ENCODE measurements at places on chromosomes 13 and 19.

DNA sequence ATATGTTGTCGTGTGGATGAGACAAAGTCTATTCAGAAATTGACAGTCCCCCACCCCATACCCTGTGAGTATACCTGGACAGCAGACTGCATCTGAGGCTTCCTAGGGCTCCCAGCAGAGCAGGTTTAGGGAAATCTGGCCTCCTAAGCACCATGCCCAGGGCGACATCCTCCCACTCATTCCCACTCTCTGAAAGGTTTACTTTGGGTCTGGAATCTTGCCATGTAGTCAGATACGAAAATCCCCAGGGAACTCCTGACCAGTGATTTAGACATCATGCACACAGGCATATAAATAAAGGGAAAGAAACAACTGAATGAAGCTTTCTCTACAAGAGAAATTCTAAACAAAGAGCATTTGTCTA, 717 bp upstream of the NALCN start:
- DNase-seq, result no peak

DNA sequence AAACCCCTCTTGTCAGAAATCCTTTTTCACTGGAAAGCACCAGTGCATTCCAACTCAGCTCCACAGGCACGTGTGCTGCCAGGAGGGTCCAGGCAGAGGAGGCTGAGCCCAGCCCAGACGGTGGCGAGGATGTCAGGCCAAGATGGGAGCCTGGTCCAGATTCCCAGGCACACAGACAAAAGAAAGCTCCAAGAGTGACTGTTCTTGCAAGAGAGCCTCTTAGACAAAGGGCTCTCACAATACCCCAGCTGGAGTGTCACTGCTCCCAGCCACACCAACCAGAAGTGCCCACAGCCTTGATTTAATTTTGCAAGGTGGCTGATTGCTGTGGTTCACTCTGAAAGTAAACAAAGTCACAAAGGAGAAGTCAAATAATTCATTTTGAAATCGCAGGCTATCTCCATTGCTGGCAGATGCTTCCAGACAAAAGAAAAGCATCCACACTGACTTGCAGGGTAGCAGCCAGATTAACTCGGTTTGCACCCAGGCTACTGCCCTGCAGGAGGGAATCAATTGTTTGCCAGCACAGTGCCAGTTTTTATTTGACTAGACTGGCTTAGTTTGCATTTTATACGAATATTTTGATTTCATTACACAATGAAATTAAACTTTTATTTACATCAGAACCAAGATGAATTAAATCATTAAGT, 95.1 kb downstream of the RAB20 start:
- DNase-seq, result no peak

DNA sequence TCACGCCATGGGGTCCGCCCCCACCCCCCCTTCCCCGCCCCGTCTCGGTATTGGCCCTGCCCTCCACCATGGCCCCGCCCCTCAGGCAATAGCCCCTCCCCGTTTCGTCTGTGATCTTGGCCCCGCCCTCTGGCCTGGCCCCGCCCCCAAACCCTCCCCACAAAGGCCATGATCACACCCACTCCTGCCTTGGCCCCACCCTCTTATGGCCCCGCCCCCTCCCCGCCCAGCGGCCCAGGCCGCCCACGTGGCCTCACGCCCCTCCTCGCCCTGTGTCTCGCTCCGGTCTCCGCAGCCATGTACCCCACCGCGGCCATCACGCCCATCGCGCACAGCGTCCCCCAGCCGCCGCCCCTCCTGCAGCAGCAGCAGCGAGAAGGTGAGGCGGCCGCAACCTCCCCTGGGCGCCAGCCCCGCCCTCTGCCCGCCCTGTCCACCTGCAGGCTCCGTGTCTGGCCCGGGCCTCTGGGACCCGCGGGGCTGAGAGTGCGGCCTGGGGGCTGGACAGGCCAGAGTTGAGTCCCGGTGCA, 61.3 kb downstream of the CELF5 start:
- no peak for DNase-seq

DNA sequence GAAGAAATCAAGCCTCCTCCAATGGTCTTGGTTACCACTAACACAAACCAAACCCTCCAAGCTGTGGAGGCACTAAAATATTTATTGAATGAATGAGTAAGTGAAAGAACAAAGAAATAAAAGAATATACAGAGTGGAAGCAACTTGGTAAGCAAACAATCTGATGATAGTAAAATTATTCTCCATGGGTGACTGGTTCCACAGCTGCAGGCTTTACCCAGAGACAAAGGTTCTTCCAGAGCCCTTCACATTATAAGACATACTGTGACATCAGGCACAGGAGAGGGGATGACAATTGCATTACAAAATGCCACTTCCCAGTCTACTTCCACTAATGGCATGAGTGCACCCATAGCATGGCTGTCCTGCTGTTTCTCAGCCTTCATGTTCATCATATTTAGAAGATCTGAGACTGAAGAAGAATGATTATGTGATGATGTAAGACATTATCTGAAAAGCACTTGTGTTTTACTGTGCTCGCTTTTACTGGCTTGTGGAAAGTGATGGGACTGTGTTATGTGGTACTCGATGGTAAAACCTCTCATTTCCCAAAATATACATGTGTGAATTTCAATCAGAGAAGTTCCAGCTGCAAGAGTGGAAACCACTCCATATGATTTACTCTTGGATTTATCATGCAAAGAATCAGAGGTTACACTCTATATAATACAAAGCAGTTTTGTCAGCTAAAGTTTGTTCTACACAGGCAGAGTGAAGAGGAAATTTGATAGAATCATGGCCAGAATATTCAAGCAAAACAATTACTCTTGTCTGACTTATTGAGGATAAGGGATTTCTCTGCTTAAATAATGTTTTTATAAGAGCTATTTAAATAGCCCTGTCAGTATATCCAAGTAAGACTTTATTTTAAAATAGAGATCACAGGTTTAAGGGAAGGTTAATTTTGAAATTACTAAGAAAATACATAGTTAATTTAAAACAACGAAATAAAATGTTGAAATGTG, 220.2 kb upstream of the NBEA start:
- no peak for DNase-seq

DNA sequence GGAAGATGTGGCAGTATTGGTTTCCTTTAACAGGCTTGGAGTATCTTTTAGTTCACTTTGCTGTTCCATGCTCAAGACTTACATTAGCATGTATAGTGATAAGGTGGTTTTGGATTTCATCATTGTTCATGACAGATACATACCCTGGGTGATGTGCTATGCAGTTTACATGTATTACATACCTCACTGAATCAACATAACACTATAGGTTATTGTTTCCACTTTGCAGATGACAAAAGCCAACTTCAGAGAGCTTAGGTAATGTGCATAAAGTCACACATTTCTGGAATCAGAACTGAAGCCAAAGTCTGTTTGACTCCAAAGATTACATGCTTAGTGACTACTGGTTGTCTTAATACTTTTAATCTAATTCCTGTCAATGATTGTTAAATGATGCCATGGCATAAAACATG, 7.1 kb downstream of the COMMD6 start:
- DNase-seq, result no peak

GRCh38 chr13:24340608-24340955, 31.2 kb downstream of the C1QTNF9 start:
- no peak for DNase-seq

- DNase-seq, result peak; percentile 31
Measured at GRCh38 chr19:47310819-47311218, 1.2 kb downstream of the C5AR1 start.

DNA sequence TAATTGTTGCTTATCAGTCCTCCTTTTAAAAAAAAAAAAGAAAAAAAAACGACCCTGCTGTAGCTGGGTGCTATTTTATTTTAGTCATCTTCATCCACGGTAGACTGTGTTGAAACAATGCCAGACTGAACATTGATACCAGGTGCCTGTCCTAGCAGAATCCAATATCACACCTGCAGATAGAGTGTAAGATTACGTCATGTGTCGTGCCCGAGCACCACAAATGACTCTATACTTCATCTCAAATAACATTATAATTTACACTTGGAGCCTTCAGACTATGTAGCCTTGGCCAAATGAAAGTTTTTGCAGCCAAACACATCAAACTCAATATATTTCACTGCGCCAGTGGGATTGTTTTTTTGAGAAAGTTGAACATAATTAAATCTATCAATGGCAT, 410.6 kb downstream of the FGF9 start:
- DNase-seq, result no peak

DNA sequence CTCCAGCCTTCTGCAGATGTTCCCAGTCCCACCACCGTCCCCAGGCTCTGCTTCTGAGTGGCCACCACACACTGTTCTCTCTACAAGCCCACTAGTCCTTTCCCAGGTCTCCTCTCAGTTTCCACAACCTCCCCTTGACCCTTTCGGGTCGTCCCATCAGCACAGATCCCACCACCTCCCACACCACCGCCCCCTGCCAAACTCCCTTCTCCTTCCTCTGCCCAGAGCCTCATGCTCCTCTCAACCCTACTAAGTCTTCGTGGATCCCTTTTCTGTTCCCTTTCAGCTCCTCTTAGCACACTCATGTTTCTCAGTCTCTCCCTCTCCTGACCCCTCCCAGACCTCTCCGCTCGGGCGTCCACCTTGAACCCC, 1.9 kb downstream of the NAPA start:
- no peak for DNase-seq

GRCh38 chr19:33906578-33907335, 110.1 kb downstream of the KCTD15 start:
- DNase-seq, result no peak

- DNase-seq, result no peak
Measured at GRCh38 chr13:110509971-110510786, 51.3 kb downstream of the RAB20 start.

- no peak for DNase-seq
Measured at GRCh38 chr19:14085309-14085995, at the start of gene C19orf67. TSS of gene C19orf67 (minus strand) at chr19:14085783. CDS start at chr19:14085627, 156 bp downstream.

GRCh38 chr19:41888926-41889325, 5.9 kb downstream of the ARHGEF1 start:
- DNase-seq, result no peak

DNA sequence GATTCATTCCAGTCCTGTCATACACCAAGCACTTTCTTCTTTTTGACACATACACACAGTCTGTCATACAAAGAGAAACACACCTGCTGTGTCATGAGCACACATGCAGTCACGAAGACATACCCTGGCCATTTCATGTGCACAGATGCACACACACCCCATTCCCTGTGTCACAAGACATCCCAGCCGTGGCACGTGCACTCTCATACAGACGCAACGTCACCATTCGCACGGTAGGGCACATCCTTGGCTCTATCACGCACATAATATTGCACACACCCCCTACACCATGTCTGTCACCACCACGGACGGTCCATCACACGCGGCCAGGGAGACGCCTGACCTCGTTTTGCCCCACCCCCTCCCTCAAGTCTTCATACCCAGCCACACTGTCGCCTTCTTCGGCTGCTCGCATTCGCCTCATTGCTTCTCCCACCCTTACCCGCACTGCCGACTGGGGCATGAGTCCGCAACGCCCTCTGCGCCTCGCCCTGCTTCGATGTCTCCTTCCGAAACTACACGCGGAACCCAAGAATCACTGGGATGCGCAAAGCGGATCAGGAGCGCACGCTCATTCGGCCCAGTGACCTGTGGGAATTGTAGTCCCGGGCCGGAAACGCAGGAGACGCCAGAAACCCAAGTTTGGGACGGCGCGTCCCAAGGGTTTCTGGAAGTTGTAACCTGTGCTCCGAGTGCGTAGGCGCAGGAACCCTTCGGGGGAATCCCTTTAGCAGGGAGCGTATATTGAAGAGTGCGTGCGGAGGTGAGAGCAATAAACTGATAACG, 6.8 kb upstream of the ZNF283 start:
- DNase-seq, result peak; percentile 72

GRCh38 chr13:38767506-38768265, 80.8 kb downstream of the FREM2 start:
- peak; percentile 93 for DNase-seq

GRCh38 chr13:111046590-111047141, 68.4 kb upstream of the ARHGEF7 start:
- no peak for DNase-seq

- DNase-seq, result peak; percentile 40
Measured at GRCh38 chr19:51514866-51515481, 13.4 kb upstream of the SIGLEC12 start.
